ENCODE measurements at places on chromosomes 2 and 18.

GRCh38 chr18:48866856-48867255, 83.9 kb downstream of the SMAD7 start:
- no peak for DNase-seq

- DNase-seq, result no peak
These were observed 152.6 kb downstream of the GALNT14 start for GRCh38 chr2:30985493-30986230.

GRCh38 chr2:152319822-152320570, 15.0 kb upstream of the FMNL2 start:
- DNase-seq, result peak; percentile 42

DNA sequence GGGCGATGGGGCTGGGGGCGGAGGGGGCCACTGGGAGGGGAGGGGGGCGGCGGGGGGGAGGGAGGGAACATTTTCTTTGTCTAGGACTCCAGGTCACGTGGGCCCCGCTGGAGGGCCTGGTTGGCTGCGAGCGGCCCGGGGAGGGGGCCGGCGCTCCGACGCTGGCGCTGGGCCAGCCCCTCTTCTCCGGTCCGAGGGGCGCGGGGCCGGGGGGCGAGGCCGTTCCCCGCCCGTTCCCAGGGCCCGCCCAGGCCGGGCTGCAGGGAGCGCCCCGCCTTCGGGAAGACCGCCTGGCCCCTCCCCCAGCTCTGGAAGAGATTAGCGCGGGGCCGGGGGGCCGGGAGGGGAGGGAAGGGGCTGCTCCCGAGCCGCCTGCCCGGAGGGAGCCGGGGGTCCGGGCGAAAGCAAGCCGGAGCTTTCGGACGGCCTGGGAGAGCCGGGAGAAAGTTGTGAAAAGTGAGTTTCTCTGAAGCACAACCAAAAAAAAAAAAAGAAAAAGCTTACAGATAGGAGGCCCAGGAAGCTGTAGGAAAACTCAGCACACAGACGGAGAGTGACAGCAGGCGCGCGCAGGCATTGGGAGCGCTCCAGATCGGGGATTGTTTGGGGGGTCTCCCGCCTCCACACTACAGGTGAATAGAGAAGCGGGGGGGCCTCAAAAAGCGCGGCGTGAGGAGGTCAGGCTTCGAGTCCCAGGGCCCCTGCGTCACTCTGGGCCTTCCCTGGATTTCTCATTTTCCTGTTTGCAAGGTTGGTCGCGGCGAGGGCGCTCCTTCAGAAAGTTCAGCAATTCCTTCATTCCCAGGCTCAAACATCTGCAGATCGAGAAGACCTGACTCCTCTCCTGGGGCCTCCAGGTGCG, 84.1 kb upstream of the POMC start:
- DNase-seq, result peak; percentile 53

GRCh38 chr2:163800951-163801381, 65.2 kb upstream of the FIGN start:
- DNase-seq, result peak; percentile 72

DNA sequence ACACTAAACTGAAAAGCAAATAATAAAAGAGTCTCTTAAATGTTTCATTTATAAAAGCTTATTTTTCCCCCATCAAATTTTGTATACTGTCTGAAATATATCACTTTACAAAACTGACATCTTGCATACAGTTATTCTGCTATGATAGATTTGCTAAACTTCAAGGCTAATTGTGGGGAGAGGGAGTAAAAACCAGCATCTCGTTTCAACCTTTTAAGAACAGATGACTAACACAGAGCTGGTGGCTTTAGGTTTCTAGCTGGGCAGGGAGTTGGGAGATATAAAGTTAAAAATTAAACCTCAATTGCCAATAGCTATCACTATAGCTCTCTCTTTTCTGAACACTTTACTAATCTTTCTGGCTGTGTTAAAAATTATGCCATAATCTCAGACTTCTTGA, 23.5 kb downstream of the C1D start:
- DNase-seq, result no peak

GRCh38 chr2:219186754-219187456, 8.8 kb downstream of the RETREG2 start:
- DNase-seq, result no peak

- DNase-seq, result peak; percentile 25
These were observed 290.5 kb downstream of the GULP1 start for GRCh38 chr2:188582211-188582610.

Data from iris pigment epithelial cell (primary cell).